Left ventricle myocardium inferior (tissue), 1 donor: ENCODE measurements at places on chromosomes 3 and 15.

GRCh38 chr3:140686128-140686527 is 8.3 kb downstream of the TRIM42 start:
- DNase-seq = no peak

- DNase-seq = no peak
Measured at GRCh38 chr3:48501196-48501595, 2.8 kb downstream of the SHISA5 start.

GRCh38 chr3:99253963-99254355 is 352.5 kb upstream of the DCBLD2 start:
- no peak for DNase-seq

- no peak for DNase-seq
Measured at GRCh38 chr3:119146578-119147375, 812 bp downstream of the TEX55 start.

DNA sequence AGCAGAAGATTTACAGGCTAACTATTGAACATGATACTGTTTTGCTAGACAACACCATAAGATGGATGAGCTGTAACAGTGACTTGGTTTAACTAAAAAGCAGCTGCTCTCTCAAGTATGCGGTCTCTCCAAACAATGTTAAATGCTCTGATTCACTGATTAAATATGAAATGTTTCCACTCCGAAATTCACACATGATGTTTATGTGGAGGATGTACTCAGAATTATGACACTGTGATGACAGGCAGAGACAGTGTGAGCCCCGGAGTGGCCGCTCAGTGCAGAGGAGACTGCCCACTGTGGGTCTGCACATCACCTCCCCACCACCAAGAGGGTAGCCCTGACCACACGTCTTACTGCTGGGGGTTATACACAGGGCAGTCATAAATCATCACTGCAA is 83.9 kb upstream of the MEX3B start:
- DNase-seq = no peak

GRCh38 chr15:82871358-82871757 is 61.9 kb downstream of the WHAMM start:
- DNase-seq = no peak

DNA sequence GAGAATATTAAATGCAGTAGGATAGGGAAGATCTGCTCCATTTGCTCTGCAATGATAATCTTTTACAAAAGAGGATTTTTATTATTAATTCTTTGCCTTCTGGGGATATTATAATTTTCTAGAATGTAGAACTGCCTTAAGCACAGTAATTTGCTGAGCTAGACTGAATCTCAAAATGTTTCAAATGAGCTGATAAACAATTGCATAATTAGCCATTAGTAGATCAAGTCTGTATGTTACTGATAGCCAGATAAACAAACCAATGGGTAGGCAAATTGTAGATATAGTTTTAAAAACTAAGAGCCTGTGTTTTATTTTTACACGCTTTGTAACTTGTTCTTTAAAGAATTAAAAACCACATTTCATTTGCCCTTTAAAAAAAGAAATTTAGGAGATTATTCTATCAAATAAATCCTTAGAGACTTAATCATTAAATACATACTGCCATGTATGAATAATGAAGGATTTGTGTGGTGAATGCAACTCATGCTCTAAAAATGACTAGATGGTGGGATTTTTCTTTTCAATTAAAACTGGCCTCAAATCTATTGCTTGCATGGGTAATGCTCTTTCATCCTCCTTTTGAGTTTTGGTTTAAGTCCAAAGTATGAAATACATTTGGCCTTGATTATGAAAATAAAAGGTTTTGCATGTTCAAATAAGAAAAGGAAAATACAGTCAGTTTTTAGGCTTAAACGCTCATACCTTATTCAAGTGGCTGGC is 32.6 kb upstream of the NANOGP8 start:
- no peak for DNase-seq

- no peak for DNase-seq
Measured at GRCh38 chr3:50068134-50068533, 20.6 kb upstream of the RBM5 start.

DNA sequence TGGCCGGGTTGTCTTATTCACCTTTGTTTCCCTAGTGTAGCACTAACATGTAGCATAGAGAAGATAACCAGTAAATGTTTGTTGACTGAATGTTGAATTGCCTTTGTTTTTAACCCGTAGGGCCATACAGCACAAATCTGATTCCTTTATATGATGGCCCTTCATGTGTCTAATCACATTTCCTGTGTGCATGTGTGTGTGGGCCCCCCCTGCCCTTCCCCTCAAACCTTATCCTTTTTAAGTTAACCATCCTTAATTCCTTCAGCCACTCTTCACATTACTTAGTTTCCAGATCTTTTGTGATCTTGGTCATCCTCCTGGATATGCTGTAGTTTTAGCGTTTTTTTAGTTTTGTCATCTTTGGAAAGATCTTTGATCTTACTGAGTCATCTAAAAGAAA is 4.2 kb downstream of the NEO1 start:
- no peak for DNase-seq

DNA sequence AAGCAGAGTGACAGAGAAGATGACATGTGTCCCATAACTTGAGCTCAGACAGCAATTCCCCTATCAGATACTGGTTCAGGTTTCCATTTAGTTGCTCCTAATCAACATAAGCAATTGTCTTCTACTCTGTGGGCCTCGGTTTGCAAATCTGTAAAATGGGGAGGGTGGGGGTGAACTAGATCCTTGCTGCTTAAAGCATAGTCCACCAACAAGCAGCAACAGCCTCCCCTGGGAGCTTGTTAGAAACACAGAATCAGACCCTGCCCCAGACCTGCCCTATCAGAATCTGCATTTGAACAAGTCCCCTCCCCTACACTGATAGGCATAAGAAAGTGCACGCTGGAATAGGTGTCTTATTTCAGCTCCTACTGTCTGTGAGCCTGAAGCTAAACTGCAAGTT is 87.8 kb downstream of the CEMIP start:
- no peak for DNase-seq

- no peak for DNase-seq
Measured at GRCh38 chr15:59966262-59966661, 37.8 kb upstream of the FOXB1 start.

GRCh38 chr3:122974764-122975162 is 52.8 kb downstream of the SEMA5B start:
- peak; percentile 78 for DNase-seq

DNA sequence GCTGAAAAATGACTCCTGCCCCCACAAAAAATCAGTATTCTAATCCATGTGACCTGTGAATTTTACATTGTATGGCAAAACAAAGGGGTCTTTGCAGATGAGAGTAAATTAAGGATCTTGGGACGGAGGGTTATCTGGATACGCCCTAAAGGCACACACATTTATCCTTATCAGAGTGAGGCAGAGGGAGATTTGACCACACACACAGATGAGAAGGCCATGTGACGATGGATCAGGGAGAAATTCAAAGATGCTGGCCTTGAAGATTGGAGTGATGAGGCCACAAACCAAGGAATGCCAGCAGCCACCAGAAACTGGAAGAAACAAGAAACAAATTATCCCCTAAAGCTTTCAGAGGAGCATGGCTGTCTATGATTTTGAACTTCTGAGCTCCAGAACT is 288.5 kb downstream of the XXYLT1 start:
- DNase-seq = no peak

- DNase-seq = no peak
Measured at GRCh38 chr3:169117264-169117663, 546.2 kb downstream of the MECOM start.

DNA sequence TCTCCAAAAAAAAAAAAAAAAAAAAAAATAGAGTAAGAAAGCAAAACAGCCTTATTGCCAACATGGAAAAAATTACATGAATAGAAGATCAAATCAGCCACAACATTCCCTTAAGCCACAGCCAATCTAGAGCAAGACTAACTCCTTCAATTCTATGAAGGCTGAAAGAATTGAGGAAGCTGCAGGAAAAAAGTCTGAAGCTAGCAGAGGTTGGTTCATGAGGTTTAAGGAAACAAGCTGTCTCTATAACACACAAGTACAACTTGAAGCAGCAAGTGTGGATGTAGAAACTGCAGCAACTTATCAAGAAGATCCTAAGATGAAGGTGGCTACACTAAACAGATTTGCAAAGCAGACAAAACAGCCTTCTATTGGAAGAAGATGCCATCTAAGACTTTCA is 9.3 kb downstream of the PARL start:
- DNase-seq = no peak

DNA sequence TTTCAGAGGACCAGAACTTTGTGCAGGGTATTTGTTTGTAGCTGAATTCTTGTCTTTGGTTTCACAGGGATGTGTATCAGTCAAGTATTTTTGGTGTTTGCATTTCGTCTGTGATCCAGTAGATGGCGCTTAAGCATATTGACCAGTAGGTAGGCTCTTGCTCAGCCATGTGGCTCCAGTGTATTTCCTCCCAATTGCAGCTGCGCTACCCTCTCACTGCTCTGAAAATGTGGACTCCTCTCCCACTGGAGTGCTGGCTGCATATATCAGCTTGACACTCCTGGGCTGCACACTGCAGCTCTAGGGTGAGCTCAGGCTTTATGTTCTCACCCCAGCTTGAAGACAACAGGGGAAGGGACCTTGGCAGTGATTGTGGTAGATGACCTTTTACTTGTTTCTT is 1264.3 kb upstream of the ALCAM start:
- DNase-seq = no peak

- DNase-seq = no peak
Measured at GRCh38 chr15:88764448-88764847, 38.8 kb upstream of the ACAN start.

DNA sequence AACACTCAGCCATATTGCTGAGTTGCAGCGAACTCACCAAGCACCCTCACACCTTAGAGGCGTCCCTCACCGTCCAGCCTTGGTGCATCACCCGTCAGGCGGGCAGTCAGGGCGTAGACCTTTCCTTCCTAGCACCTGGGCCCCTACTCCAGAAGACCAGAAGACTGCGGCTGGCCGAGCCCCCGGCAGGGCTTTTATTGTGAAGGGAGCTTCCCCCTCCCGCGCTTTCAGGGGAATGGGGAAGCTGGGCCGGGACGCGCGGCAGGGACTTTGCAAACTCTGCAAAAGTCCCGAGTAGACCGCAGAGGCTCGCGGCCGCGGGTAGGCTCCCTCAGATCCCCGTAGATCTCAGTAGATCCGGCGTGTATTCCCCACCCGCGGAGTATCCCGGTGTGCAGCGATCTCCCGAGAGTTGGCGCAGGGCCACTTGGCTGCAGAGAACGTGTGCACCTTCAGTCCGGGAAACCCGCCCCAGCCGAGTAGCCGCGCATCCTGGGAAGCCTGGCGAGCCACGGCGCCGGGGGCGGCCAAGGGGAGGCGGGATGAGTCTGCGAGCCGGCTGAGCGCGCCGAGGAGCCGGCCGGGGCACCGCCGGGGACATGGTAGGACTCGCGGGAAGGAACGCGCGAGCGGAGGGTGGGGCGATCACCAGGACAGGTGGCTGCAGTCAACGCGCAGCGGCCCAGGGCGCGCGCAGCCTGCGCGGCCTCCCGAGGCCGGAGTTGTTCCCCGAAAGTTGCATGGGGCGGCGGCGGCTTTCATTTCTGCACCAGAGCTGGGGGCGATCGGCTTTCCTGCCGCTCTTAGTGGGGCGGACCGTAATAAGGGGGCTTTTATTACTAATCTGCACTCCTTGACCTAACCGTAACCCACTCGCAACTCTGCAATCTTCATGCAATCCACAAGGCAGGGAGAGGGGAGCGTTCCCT is at the start of gene GASK1A:
Gene GASK1A, plus strand, starts transcription at position 268 of the 929 bp plus-strand sequence. Its CDS starts 332 bp downstream, at position 600.
- DNase-seq = peak; percentile 49

DNA sequence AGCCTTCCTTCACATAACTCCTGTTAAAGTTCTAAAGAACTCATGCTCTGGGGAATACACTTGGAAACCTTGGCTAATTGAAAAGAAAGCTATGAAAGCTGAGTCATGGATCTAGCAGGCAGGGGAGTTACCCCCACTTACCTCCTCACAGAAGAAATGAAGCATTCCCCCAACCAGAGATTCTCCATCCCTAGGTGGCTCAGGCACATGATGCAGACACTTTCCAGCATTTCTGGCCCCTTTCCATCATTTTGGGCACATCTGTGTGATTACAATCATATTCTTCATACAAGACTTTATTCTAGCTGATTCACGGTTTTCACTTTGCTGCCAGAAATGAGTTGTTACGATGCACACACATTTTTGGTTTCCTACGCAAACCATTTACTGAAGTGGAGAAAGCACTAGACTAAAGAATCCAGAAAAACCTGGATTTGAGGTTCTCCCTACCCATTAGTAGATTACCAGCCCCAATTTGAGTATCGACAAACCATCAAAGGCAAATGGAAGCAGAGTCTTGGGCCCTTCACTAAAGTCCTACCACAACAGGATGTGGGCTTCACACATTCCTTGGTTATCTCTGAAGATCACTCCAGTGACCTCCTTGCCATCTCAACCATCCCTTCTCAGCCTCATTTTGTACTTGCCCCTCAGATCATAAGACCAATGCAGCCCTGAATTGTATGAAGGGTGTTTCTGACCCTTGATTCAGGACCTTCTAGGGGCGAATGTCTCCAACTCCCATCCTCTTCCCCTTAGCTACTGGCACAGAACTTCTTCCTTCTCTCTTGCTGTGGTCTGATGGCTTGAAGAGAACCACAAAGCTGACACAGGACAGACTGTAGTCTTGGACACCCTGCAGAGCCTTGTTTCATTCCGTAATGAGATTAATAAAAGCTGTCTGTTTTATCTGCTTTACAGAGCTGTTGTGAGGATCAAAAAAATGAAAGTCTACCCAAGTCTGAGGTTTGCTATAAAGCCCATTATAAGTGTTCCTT is 42.5 kb upstream of the SNRK start:
- no peak for DNase-seq

GRCh38 chr15:77455696-77456321 is 35.1 kb downstream of the HMG20A start:
- DNase-seq = no peak

DNA sequence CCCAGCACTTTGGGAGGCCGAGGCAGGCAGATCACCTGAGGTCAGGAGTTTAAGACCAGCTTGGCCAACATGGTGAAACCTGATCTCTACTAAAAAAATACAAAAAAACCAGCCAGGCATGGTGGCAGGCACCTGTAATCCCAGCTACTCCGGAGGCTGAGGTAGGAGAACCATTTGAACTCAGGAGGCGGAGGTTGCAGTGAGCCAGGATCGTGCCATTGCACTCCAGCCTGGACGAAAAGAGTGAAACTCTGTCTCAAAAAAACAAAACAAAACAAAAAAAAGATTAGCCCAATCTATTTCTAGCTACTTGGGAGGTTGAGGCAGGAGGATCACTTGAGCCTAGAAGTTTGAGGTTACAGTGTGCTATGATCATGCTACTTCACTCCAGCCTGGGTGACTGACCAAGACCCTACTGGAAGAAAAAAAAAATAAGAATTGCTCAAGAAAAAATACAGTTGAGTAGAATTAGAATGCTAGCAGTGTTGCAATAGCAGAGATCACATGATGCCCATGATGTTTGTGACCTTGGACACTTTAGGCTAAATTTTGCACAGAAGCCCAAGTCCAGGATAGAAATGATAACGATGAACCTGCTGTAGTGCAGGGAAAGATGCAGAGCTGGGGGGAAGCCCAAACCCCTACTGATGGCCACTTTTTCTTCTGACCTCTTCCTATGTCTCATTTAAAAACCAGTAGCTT is 162.2 kb downstream of the LPP start:
- DNase-seq = no peak

- no peak for DNase-seq
Measured at GRCh38 chr15:92745845-92746271, 90.3 kb upstream of the FAM174B start.
